ENCODE measurements at places on chromosomes 13 and 19. TPM values are rescaled to one million over a fixed set of nuclear protein-coding genes. Genes with fewer than 3 reads are reported as not detected.
A peak's percentile ranks its signal among the peaks of the same experiment; 100 is the strongest.

DNA sequence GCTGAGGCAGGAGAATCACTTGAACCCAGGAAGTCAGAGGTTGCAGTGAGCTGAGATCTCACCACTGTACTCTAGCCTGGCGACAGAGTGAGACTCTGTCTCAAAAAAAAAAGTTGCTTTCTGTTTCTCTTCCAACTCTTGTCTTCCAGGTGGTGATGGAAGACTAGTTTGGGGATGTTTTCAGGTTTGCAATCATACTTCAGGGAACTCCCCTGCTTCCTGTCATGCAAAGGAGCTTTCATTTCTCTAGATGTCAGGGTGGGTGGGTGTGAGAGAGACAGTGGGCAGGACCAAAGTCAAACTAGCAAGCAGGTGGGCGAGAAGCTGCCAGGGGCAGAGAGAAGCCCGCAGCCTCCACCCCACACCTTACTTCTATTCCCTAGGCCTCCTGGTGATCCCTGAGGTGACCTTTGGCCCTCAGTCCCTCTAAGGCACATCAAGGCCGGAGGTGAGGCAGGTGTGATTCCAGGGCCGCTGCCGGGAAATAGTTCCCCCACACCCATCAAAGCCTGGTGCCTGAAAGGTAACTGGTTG, 25.7 kb downstream of the CCNE1 start:
- no peaks in the 10 kb centered on the region for H3K4me1 ChIP-seq
- no peak overlapping the region for H3K4me3 ChIP-seq
- no peaks in the 10 kb centered on the region for H3K36me3 ChIP-seq

- no peak overlapping the region for H3K27ac ChIP-seq
- DNase-seq = no peak
- H3K4me1 ChIP-seq = peaks cover 13% of the 10 kb centered on the region
- H3K27me3 ChIP-seq = no peaks in the 10 kb centered on the region
Measured at GRCh38 chr13:49368688-49369087, 75.2 kb downstream of the CAB39L start.

DNA sequence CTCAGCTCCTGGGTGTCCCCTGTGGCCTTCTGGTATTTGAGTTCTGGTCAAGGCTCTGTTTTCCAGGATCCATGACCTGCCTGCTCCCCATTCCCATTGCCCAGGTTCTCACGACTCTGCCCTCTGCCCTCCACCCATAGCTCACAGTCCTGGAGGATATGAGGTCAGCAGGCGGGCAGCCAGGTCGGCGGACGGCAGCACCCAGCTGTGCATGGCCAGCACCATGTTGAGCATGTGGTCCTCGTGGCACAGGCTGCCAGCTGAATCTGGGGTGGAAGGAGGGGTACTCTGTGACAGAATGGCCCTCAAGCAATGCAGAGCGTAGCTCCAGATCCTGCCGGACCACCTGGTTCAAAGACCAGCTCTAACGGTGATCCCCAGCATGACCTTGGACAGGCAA, 5.1 kb downstream of the RASGRP4 start:
- H3K4me1 ChIP-seq = peaks cover 11% of the 10 kb centered on the region
- H3K4me3 ChIP-seq = no peak overlapping the region
- no peak for DNase-seq

- no peaks in the 10 kb centered on the region for H3K27me3 ChIP-seq
- peaks cover 28% of the 10 kb centered on the region for H3K4me1 ChIP-seq
- no peak overlapping the region for H3K4me3 ChIP-seq
- H3K27ac ChIP-seq = no peak overlapping the region
- no peak for DNase-seq
Measured at GRCh38 chr19:28638445-28638844, 574.5 kb downstream of the UQCRFS1 start.

- H3K27ac ChIP-seq = peak overlapping the region; percentile 97
- H3K36me3 ChIP-seq = no peaks in the 10 kb centered on the region
- no peaks in the 10 kb centered on the region for H3K27me3 ChIP-seq
- peaks cover 87% of the 10 kb centered on the region for H3K4me1 ChIP-seq
- DNase-seq = peak; percentile 56
- H3K4me3 ChIP-seq = no peak overlapping the region
Measured at GRCh38 chr13:24184265-24184841, 23.8 kb downstream of the SPATA13 start.

- no peaks in the 10 kb centered on the region for H3K27me3 ChIP-seq
- peak overlapping the region; percentile 84 for H3K27ac ChIP-seq
- H3K36me3 ChIP-seq = no peaks in the 10 kb centered on the region
- no peak for DNase-seq
Measured at GRCh38 chr13:28719227-28720055, 671 bp upstream of the SLC46A3 start.

The GJB6 gene
- not detected for total RNA-seq

The FSTL3 gene
- total RNA-seq = 236 TPM

- no peaks in the 10 kb centered on the region for H3K36me3 ChIP-seq
- H3K27me3 ChIP-seq = no peaks in the 10 kb centered on the region
- no peaks in the 10 kb centered on the region for H3K4me1 ChIP-seq
- no peak for DNase-seq
- H3K4me3 ChIP-seq = no peak overlapping the region
- no peak overlapping the region for H3K27ac ChIP-seq
Measured at GRCh38 chr13:41603917-41604316, 146.6 kb downstream of the RGCC start.

The GSX1 gene
- not detected for total RNA-seq

GRCh38 chr13:41678249-41678648, 220.9 kb downstream of the RGCC start:
- DNase-seq = no peak
- H3K4me3 ChIP-seq = no peak overlapping the region
- no peaks in the 10 kb centered on the region for H3K36me3 ChIP-seq

The CGB3 gene
- not detected for total RNA-seq

DNA sequence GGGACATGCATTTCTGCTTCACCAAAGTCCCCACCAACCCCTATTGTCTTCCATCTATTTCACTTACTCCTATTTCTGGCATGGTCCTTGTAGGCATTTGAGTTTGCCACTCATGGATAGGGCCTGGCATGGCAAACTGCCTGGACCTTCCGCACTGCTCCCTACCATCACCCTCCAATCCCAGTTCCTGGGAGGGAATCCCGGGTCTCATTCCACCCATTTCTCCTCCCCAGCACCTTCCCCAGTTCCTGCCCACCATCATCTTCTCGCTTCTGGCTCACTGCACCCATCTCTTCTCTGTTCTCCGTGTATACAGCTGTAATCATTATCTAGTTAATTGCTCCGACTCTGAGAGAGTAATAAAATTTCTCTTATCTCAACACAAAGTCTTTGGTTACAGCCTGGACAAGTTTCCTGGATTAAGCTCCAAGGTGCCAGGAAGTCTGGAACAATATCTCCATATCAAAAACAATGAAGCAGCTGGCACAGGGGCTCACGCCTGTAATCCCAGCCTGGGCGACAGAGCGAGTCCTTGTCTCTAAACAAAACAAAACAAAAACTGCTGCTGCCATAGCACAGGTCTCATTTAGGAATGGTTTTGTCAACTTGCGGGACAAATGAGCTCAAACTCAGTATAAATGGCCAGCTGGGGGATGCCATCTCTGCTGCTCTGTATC, 17.0 kb upstream of the COX7A1 start:
- no peak overlapping the region for H3K4me3 ChIP-seq
- H3K4me1 ChIP-seq = peaks cover 13% of the 10 kb centered on the region
- H3K27me3 ChIP-seq = no peaks in the 10 kb centered on the region
- DNase-seq = no peak
- H3K36me3 ChIP-seq = no peaks in the 10 kb centered on the region
- no peak overlapping the region for H3K27ac ChIP-seq

The ZC3H13 gene
- total RNA-seq = 31.0 TPM

DNA sequence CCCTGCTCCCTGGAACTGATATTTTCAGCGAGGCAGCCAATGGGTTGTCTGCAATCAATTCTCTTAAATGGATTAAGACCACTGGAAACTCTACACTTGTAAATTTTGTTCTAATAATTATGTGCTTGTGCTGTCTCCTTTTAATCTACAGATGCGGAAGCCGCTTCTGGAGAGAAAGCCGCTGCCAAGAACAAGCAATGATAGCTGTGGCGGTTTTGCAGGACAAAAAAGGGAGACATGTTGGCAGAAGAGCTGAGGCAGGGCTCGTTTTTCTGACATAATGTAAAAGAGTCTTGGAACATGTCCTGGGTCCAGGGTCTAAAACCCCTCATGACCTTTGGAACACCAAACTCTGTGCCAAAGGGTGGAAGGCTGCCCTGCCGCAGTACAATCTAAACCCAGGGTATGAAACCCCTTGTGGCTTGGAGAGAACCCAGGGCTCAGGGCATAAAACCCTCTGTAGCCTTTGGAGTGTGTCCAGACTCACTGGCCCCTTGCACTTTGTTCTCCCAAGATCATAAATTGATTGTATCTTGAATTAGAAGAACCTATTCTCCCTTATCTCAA, 12.7 kb downstream of the ZNF417 start:
- H3K4me1 ChIP-seq = no peaks in the 10 kb centered on the region
- no peak overlapping the region for H3K27ac ChIP-seq
- H3K36me3 ChIP-seq = no peaks in the 10 kb centered on the region
- no peaks in the 10 kb centered on the region for H3K27me3 ChIP-seq

DNA sequence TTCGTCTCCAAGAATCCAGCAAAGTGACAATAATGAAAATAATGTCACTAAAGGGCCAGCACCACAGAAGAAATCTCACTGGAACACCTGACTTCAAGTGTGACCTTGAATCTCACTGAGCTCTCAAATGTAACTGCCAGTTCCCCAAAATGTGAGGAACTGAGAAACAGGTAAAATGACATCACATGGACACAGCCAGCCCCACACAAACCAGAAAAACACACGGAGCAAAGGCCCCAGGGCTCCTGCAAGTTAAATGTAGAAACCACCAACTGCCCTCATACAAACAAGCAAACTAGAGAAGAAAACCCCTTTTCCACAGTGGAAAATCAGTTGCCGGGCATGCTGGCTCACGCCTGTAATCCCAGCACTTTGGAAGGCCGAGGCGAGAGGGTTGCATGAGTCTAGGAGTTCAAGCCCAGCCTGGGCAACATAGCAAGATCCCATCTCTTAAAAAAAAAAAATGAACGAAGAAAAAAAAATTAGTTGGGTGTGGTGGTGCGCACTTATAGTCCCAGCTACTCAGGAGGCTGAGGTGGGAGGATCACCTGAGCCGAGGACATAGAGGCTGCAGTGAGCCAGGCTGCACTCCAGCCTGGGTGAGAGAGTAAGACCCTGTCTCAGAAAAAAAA, 8.7 kb upstream of the KANK2 start:
- peaks cover 27% of the 10 kb centered on the region for H3K4me1 ChIP-seq
- DNase-seq = no peak
- no peak overlapping the region for H3K4me3 ChIP-seq
- H3K27me3 ChIP-seq = no peaks in the 10 kb centered on the region
- no peaks in the 10 kb centered on the region for H3K36me3 ChIP-seq

DNA sequence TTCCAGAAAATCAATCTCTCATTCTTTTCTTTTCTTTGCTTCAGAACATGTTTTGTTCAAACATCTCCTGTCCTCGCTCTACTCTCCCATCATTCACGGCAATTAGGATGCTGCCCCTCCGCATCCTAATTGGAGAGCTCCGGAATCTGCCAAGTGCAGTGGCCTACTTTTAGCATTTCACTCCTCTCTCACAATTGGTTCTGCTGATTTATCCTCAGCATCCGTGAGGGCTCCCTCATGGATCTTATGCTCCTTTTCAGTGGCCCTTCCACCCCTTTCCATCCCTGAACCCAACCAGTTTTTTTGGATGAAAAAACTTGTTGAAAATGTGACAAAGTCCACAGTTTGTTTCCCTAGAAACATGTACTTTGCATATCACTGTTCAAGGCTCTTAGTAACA, 22.4 kb downstream of the AMER2 start:
- DNase-seq = no peak
- no peak overlapping the region for H3K27ac ChIP-seq
- no peaks in the 10 kb centered on the region for H3K27me3 ChIP-seq

- H3K27me3 ChIP-seq = no peaks in the 10 kb centered on the region
- no peak overlapping the region for H3K4me3 ChIP-seq
- no peak overlapping the region for H3K27ac ChIP-seq
- H3K36me3 ChIP-seq = no peaks in the 10 kb centered on the region
- DNase-seq = no peak
- peaks cover 19% of the 10 kb centered on the region for H3K4me1 ChIP-seq
Measured at GRCh38 chr19:40688309-40688708, 2.1 kb downstream of the NUMBL start.

DNA sequence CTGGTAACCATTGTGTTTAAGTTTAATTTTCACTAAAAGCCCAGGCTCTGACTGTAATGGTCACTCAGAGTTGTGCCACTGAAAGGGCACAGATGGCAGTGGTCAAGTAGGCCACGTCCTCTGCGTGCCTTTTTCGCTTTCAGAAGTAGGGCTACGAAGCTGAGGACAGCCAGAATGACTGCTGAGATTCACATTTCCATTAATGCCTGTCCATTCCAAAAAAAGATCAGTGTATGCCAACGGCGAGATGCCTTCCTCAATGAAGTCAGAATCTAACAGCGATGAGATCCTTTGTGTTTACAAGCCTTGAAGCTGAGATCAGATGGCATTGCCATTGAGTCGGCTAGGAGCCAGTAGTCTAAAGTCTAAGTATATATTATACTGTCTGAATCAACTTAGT, 311.3 kb downstream of the FGF14 start:
- DNase-seq = no peak
- H3K4me1 ChIP-seq = no peaks in the 10 kb centered on the region
- no peaks in the 10 kb centered on the region for H3K27me3 ChIP-seq
- no peak overlapping the region for H3K27ac ChIP-seq
- H3K4me3 ChIP-seq = no peak overlapping the region
- no peaks in the 10 kb centered on the region for H3K36me3 ChIP-seq

DNA sequence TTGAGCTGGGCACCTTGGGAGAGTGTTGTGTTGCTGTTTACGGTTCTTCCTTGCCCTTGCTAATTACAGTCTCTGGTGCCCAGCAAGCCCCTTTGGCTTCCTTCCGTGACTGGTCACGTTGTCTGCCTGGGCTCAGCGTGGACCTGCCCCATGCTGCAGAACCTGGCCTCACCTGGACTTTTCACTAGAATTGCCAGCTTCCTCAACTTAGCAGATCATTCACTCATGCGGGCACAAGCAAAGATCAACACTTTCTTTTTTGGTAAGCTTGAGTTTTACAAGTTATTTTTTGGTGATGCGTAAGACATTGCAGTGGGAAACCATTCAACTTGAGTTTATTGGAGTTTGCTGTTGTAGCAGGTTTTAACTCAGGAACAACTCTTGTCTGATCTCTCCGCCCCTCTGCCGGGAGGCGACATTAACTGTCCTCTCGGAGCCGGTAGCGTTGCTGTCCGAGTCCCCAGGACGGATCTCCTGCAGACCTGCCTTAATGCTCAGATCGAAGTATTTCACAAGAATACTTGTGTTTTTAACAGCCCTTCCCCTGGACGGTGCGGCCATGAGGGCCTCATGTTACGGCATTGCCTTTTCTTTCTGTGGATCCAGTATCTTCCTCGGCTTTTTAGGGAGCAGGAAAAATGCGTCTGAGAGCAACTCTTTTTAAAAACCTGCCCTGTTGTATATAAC, 15.7 kb upstream of the TEX29 start:
- H3K4me1 ChIP-seq = no peaks in the 10 kb centered on the region
- no peak for DNase-seq
- no peak overlapping the region for H3K27ac ChIP-seq
- H3K36me3 ChIP-seq = peaks cover 30% of the 10 kb centered on the region

The SLAIN1 gene
- 14.8 TPM for total RNA-seq

GRCh38 chr13:98652721-98653462, 76.0 kb upstream of the STK24 start:
- no peaks in the 10 kb centered on the region for H3K36me3 ChIP-seq
- no peak for DNase-seq
- no peaks in the 10 kb centered on the region for H3K27me3 ChIP-seq
- no peak overlapping the region for H3K27ac ChIP-seq

The AP1M2 gene
- 25.7 TPM for total RNA-seq

All from body of pancreas (tissue), 4 donors.